RCC 7860 (cell line): ENCODE measurements at places on chromosomes 7 and 10.

DNA sequence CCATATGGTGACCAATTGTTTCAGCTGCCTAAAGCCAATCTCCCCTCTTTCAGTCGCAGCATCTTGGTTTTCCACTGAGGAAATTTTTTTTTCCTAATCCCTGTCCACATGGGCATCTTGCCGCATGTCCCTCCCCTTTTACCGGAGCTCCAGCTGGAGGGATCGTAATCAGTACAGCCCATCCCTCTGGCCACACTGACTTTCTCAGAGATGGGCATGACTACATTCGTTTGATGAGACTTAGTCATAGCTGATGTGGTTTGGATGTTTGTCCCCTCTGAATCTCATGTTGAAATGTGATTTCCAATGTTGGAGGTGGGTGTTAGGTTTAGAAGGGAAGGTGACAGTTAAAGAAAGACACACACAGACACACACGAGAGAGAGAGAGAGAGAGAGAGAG, 186.8 kb upstream of the CXCL12 start:
- DNase-seq: no peak

DNA sequence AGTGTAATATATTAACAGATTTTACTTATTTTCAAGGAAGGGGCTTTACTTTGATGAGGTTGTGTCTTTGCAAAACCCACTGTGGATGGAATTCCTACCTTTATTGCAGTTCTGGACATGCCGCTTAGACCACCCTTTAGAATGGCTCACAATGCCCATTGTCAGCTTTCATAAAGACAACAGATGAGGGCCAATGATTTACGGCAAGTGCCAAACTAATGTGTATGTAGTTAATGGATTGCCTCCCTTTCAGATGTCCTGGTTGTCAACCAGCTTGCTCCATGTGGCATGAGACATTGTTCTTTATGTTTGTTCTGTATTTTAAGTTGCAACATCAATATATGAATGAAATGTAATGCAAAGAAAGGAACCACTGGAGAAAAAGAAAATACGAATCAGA, 35.0 kb upstream of the ELMO1 start:
- no peak for DNase-seq

DNA sequence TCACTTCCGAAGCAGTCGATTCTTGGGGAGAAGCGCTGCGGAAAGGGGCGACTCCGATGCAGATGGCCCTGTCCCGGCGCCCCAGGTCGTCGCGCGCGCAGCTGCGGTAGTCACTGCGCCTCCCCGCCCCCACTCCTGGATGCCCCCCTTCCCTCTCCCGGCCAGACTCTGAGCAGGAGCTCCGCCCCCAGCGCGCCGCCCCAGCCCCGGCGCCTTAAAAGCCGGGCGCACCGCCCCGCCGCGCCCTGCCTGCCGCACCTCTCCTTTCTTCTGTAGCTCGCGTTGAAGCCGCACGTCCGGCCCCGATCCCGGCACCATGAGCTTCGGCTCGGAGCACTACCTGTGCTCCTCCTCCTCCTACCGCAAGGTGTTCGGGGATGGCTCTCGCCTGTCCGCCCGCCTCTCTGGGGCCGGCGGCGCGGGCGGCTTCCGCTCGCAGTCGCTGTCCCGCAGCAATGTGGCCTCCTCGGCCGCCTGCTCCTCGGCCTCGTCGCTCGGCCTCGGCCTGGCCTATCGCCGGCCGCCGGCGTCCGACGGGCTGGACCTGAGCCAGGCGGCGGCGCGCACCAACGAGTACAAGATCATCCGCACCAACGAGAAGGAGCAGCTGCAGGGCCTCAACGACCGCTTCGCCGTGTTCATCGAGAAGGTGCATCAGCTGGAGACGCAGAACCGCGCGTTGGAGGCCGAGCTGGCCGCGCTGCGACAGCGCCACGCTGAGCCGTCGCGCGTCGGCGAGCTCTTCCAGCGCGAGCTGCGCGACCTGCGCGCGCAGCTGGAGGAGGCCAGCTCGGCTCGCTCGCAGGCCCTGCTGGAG, at the start of gene INA:
Gene INA, plus strand, starts transcription at position 243 of the 817 bp plus-strand sequence. Its CDS starts 74 bp downstream, at position 317.
- no peak for DNase-seq

DNA sequence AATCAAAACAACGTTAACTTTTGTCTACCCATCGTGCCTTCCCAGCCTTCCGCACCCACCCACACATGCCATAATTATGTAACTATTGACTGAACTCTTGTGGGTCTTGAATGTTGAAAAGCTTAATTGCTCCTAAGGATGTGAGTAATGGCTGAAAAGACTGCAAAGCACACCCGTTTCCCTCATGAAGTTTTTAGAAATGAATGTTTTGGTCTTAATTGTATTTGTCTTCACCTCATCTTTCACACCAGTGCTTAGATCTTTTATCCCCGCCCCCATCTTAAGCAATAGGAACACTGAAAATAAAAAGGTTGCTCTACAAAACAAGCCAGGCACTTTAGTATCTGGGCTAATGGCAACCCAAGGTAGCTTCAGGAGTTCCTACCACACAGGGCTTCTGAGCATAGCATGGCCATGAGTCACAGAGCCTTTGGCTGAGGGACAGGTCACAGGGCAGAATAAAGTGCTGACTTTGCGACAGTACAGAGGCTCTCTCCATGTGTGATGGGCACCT, 690.5 kb downstream of the PARD3 start:
- DNase-seq: peak; percentile 96

DNA sequence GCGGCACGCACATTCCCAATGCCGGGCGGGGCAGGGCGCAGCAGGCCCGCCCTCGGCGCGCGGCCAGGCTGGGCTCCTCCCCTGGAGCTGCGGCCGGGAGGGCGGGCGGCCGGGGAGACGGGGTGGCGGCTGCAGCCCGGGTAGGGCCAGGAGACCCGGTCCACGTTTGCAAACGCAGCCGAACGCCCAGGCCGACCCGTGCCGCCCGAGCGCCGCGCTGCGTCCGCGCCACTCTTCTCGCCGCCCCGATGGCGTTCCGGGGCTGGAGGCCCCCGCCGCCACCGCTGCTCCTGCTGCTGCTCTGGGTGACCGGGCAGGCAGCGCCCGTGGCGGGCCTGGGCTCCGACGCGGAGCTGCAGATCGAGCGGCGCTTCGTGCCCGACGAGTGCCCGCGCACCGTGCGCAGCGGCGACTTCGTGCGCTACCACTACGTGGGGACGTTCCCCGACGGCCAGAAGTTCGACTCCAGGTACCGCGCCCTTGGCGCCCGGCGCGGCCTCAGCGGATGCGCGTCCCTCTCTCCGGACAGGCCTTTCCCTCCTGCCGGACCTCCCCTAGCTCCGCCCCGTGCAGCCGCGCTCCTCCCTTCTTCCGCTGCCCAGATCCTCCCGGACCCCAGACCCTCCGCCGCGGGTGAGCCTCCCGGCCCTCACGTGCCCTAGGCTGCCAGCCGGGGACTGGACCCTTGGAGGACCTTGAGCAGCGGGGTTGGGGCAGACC, at the start of gene FKBP9:
Gene FKBP9, plus strand, starts transcription at position 115 of the 720 bp plus-strand sequence. Its CDS starts 134 bp downstream, at position 249.
- DNase-seq: peak; percentile 64

- DNase-seq: no peak
Observed at GRCh38 chr7:49398236-49398635, 375.2 kb upstream of the VWC2 start.

DNA sequence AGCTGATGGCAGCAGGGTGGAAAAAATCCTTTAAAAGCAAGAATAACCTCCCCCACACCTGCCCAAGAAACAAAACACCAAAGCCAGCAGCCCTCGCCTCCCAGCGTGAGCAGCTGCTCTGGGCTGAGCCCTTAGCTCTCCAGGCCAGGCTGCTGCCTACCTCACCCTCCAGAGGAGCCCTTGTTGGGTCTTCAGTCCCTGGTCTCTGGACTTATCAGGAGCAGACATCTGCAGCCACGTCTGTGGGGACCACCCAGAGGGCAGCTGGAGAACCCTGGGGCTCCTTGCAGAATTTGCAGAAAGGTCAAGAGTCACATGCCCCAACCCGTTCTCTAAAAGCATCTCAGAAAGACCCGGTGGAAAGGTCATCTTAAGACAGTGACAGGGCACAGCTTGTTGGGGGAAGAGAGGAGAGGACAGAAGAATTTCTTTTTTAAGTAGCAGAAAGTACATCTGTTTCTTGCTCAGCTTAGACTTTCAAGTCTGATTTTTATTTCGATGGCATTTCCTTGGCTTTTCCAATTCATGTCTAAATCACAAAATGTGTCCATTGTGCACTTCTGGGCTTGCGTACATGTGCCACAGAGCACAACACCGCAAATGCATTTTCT, 425.7 kb upstream of the NFE2L3 start:
- no peak for DNase-seq

- no peak for DNase-seq
Observed at GRCh38 chr7:55019691-55020465, 1.1 kb downstream of the EGFR start.

- no peak for DNase-seq
Observed at GRCh38 chr10:80195046-80195574, 10.2 kb downstream of the ANXA11 start.

GRCh38 chr10:36499693-36500092, 625.7 kb upstream of the ANKRD30A start:
- DNase-seq: no peak

DNA sequence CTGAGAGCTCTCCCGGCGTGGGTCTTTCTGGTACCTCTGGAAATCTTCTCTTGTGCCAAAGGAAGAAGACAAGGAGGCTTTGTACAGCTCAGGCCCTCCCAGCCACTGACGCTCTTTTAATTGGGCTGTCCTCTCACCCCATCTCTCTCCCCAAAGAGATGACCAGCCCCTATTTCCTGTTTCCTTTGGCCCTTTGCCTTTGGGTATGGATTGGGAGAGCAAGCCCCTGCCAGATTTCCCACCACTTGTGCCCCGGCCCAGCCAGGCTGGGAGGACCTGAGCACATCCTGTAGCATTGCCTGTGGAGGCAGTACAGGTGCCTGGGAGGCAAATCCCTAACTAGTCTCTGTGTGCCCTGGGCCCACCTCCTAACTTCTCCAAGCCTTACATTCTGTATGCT, 5.7 kb upstream of the PLAC9 start:
- no peak for DNase-seq

DNA sequence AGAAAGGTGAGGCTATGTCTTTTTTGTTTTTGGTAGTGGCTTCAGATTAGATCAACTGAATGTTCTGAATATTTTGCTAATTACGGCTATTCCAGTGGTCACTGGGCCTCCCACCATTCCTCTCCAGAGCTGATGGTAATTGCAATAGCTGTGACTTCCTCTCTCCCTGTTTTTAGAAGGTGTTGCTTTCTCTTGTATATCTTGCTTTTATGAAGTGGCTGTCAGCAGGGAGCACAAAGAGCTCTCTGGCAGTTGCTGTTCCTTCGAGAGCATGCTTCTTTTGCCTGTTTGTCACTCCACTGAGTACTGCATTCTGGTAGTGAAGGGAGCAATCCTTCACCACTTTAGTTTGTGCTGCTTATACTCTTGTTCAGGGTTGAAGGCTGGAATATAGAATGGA, 133.3 kb downstream of the EXOC4 start:
- DNase-seq: no peak

DNA sequence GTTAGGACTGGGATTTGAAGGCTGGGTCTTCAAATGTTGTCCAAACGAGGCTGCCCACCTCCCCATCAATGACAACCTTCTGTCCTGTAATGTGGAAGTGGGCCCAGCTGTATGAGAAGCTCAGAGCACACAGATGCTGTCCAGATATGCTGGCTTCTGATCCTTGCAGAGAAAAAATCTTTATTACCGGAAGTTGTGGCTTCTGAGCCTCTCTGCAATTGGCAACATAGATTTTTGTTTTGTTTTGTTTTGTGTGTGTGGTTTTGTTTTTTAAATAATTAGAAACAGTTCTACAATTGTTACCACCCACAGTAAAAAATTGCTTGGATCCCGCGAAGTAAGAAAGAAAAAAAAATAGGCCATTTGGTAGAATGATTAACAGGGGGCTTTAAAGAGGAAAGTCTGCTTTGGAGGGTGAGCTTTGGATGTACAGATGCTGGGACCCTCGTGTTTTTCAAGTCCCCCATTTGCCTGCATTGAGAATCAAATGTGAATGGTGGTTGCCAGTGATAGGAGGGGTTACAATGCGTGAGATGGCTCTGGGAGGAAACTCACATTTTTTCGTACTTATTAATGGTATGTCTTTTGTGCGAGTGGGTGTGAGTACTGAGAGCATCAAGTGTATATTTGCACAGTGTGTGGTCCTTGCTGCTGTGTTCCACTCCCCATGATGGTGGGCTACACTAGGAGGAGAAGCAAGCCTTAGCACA, 153.2 kb downstream of the TCF7L2 start:
- DNase-seq: no peak

DNA sequence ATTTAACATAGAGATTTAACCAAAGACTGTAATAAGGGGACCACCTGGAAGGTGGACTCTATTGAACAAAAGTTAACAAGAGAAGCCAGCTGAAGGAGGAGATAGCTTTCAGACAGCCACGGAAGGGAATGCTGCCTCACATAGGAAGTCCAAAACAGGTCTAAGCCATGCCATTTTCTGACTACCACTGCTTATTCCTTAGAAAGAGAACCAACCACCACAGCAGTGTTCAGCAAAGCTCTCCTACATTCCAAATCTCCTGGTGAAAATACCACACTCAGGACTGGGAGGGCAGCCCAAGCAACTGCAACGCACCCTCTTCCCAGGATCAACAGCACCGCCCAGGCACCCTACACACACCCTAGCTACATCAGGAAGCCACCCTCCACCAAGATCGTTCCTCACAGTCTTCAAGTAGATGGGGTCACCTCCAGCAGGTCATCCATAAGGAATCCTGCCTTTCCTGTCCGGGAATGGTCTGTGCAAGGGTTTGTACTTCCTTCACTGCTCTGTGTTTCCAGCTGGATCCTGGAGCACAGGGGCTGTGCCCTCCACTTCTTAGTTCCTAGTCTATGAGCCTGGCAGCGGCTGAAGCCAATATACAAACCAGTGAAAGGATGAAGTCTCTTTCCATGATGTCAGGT, 2.5 kb downstream of the KIAA1549 start:
- DNase-seq: no peak

DNA sequence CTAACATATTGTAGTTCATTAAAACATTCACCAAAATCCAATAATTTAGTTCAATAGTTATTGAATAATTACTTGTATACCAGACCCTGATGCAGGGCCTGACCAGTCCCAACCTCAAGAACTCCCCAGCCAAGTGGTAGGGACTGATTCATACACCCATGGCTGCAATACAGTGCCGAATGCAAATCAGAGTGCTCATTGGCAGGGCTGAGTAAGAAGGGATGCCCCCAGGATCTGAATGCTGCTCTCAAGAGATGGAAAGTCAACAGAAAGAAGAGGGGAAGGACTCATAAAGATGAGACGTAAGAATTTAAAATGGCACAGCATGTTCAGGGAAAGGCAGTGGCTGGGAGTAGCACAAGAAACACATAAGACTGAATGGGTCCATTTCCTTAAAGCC, 29.9 kb downstream of the ZNF438 start:
- peak; percentile 18 for DNase-seq
